Smooth muscle cell of the coronary artery (primary cell): ENCODE measurements at places on chromosomes 3 and 15. TPM values are rescaled to one million over a fixed set of nuclear protein-coding genes. Genes with fewer than 3 reads are reported as not detected.

Gene GRM7
- total RNA-seq: not detected in 2 replicates

Gene YEATS2
- 24.0 and 28.3 TPM in 2 replicates for total RNA-seq

Gene GAP43
- total RNA-seq: 0.70 and 5.1 TPM in 2 replicates

Gene CCDC13
- 0.23 and 0.47 TPM in 2 replicates for total RNA-seq
